ENCODE measurements at places on chromosomes 5 and 9.

GRCh38 chr9:81964218-81965171 is 21.2 kb downstream of the SPATA31D3 start:
- DNase-seq: no peak

DNA sequence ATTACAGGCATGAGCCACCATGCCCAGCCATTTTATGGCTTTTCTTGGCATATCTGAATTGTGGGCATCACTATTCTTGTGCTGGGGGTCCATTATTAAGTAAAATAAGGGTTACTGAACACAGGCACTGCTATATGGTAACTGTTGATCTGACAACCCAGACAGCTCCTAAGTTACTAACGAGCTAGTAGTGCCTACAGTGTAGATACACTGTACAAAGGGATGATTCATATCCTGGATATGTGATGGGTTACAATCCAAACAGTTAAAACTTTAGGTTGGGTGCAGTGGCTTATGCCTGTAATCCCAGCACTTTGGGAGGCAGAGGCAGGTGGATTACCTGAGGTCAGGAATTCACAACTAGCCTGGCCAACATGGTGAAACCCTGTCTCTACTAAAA is 4.3 kb downstream of the CD14 start:
- no peak for DNase-seq

GRCh38 chr5:54589786-54590185 is 72.2 kb downstream of the SNX18 start:
- no peak for DNase-seq

DNA sequence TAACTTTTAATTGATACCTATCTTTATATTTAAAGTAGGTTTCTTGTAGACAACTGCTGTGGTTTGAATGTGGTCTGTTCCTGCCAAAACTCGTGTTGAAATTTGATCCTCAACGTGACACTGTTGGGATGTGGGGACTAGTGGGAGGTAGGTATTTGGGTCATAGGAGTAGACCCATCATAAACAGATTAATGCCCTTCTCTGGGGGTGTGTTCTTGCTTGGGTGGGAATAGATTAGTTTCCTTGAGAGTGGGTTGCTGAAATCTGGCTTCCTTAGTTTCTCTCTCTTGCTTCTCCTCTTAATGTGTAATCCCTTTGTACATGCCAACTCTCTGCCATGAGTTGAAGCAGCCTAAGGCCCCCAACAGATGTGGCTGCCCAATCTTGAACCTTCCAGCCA is 34.6 kb upstream of the IPPK start:
- DNase-seq: no peak

GRCh38 chr5:58087123-58087522 is 372.8 kb downstream of the PLK2 start:
- no peak for DNase-seq

- DNase-seq: no peak
These were observed 69.0 kb upstream of the FST start for GRCh38 chr5:53411388-53411787.

GRCh38 chr5:956941-957747 is 51.5 kb upstream of the NKD2 start:
- no peak for DNase-seq

DNA sequence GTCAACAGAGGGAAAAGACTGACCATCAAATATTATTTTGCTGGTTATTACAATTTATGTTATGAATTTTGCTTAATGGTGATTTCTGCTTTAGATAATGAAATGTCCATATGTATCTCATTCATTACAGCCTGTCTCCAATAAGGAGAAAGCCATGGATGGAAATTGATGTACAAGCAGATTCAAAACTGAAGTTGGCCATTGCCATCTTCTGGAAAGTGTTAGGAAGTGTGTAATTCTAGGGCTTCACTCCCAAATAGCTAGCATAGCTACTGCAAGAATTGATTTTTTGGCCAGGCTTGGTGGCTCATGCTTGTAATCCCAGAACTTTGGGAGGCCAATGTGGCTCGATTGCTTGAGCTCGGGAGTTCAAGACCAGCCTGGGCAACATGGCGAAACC is 45.8 kb downstream of the DYNC2I2 start:
- no peak for DNase-seq

GRCh38 chr5:14204011-14204670 is 61.0 kb downstream of the TRIO start:
- no peak for DNase-seq

DNA sequence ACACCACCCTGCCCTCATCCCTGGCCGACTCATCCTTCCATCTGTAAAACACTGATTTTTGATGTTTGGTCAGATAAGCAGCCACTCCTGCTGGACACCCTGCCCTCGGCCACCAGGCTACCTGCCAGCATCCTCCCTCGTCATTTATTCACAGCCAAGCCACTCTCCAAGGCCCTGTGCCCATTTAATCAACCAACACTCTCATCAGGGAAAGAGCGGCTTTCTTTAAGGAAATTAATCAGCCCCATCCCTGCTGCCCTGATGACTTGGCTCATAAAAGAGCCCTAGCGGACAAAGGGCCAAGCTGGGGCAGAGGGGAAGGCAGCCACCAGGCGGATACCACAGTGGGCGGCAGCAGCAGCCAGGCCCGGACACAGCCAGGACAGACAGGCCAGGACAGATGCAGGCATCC is 52.4 kb downstream of the GOLM1 start:
- DNase-seq: no peak

- DNase-seq: peak; percentile 92
These were observed 37.6 kb downstream of the ANKRD33B start for GRCh38 chr5:10601246-10602030.

- DNase-seq: no peak
These were observed 15.1 kb downstream of the ADCY2 start for GRCh38 chr5:7410936-7411511.

DNA sequence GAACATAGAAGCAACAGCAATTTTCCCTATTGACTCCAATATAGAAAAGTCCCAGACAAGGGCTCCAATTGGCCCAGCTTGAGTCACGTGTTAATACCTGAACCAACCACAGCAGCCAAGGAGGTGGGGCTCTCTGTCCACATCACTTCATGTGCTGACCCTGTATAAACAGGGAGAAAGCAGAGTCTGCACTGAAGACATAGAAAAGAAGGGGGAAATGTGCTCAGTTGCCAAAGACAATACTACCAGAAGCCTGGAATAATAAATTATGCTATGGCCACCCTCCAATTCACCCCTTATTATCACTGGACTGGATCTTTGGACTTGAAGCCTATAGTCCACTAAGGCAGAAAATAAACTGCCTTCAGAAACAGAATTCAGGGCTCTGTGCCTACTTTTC is 275.4 kb downstream of the EPB41L4A start:
- no peak for DNase-seq

- no peak for DNase-seq
These were observed 79.2 kb upstream of the TGFBR1 start for GRCh38 chr9:99025616-99026270.

GRCh38 chr9:27801545-27801944 is 228.3 kb upstream of the C9orf72 start:
- no peak for DNase-seq

GRCh38 chr5:118711727-118712126 is 276.6 kb downstream of the DTWD2 start:
- no peak for DNase-seq

- DNase-seq: no peak
These were observed 99.6 kb downstream of the BASP1 start for GRCh38 chr5:17316970-17317459.

DNA sequence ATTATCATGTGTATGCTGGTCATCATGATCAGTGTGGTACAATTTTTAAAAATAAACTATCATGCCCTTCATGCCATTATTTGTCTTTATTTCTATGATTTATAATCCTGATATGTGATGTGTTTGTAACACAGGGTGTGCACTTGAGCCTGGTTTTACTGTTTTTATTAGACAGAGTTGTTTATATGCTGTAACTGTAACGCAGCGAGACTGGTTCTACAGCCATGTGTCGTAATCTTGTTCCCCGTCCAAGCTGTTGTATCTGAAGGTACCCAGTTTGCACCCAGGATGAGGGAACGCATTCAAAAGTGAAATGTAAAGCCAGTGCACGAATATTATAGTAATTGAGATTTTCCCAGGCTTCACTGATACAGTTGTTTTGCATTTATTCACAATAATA is 28.2 kb downstream of the SNX18 start:
- DNase-seq: no peak

DNA sequence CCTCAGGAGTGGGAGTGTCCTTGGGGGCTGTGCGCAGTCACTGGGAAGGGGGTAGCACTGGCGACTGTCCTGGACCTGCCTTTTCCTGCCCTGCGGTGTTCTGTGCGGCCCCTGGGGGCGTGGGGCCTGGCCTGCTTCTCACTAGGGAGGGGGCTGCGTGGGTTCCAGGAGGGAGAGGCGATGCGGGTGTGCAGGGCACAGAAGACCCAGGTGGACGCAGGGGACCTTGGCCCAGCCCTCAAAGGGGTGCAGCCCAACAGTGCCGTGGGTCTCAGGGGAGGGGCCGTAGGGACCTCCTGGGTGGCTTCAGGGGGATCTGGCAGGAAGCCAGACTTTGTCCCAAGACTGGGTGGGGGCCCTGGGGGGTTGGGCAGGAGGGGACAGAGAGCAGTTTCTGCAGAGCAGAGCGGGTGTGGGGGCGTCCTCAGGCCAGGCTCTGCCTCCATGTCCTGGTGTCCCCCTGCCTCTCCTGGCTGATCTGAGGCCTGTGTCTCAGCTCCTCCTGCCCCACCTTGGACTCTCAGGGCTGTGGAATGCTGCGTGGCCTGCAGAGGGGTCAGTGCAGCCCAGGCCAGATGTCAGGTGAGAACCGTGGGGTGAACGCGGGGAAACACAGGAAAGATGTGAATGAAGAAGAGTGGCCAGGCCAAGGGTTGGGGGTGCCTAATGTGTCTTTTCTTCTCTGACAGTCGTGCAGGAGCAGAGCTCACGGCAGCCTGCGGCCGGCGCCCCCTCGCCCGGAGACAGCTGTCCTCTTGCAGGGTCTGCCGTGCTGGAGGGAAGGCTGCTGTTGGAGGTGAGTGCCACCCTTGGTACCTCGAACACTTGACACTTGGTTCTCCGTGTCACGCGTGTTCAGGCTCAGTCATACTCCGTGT is 54.6 kb downstream of the AHRR start:
- no peak for DNase-seq

GRCh38 chr9:75120686-75121085 is 32.4 kb downstream of the OSTF1 start:
- no peak for DNase-seq

DNA sequence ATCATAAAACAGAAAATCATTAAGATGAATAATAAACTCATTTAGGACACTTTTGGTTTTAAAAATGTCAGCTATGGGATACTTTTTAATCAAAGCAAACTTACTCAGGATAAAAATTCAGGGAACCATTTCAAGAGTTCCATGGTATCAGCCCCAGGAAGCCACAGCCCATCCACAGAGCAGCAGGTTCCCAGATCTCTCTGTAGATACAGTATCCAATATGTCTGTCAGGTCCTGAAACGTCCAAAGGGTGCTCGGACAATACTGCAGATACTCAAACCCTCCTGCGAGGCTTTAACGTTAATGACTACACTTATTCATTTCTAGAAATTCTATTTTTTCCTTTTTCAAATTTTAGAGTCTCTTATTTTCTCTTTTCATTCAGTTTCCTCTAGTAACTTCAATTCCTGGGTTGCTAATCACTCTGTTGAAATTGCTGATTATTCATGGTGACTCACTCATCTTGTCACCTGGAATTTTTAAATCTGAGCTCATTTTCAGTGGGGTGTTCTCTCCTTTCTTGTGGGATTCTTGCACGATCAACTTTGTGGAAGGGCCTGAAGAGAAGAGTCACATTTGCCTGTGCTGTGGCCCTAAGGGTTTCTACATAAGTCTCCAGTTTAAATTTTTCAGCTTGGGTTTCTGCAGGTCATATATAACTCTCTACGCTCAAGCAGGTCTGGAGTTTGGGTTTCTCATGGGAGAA is 435.8 kb downstream of the CTNND2 start:
- no peak for DNase-seq

DNA sequence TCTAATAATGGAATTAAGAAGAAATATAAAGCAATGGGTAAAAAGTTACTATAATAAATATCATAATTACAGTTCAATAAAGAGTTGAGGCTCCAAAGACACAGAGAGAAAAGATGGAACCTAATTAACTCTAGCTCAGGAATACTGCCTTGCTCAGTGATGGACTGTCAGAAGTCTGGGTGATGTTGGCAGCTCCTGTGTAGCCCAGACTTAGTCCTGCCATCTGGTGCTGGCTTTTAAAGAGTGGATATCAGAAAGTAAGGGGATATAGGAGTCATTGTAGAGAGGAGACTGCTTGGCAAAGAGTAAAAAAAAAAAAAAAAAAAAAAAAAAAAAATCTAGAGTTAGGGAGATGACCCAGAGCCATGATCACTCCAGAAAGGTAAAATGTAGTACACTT is 551.9 kb upstream of the DMAC1 start:
- no peak for DNase-seq

DNA sequence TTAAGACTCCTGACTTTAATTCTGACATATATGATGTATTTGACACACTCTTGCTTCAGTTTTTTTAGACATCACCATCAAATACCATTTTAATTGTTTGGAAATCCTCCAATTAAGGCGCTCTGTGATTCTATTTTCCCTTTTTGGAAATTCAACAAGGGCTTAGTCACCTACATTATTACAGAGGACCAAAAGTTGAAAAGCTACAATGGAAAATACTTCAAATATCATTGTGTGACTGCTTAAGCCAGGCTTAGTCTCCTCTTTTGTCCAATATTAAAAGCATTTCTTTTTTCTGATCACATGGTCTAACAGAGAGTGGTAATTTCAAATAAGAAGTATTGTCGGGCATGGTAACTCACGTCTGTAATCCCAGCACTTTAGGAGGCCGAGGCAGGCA is 160.3 kb downstream of the CEMIP2 start:
- DNase-seq: no peak

DNA sequence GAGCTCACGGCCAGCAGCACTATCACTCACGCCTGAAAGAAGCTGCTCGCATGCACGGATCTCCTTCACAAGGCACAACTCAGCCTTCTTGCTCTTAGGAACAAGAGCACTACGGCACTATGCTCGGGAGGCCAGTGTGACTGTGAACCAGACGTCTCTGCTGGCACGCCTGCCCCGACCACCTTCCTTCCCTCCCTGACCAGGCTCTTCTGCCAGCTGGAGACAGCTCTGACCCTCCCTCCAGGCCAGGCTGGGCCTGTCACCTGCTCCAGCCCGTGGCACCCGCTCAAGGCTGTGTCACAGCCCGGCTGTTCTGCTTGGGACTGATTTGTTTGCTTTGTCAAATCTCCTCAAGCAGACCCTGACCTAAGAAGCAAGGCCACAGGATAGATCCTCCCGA is 7.0 kb downstream of the TBC1D9B start:
- no peak for DNase-seq

GRCh38 chr5:10056228-10056760 is 193.4 kb downstream of the ATPSCKMT start:
- DNase-seq: no peak

Measured in NCI-H510A (cell line).